Memory B cell (primary cell): ENCODE measurements at places on chromosomes 4 and X.

DNA sequence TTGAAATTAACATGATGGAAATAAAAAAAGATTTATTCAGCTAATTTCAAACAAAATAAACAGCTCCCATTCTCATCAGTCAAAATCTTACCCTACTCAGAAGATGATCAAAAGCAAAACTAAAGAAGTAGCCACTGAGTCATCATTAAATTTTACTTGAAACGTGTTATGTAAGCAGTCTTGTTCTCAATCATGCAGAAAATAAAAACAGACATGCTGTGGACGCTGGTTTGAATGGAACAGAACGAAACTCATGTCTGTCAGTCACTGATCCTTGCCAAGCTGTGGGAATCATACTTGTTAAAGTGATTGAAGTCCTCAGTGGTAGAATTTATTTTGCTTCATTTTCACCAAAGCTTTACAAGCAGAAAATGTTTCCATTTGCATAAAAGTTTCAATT lies 77.2 kb upstream of the TLR3 start:
- DNase-seq: no peak

DNA sequence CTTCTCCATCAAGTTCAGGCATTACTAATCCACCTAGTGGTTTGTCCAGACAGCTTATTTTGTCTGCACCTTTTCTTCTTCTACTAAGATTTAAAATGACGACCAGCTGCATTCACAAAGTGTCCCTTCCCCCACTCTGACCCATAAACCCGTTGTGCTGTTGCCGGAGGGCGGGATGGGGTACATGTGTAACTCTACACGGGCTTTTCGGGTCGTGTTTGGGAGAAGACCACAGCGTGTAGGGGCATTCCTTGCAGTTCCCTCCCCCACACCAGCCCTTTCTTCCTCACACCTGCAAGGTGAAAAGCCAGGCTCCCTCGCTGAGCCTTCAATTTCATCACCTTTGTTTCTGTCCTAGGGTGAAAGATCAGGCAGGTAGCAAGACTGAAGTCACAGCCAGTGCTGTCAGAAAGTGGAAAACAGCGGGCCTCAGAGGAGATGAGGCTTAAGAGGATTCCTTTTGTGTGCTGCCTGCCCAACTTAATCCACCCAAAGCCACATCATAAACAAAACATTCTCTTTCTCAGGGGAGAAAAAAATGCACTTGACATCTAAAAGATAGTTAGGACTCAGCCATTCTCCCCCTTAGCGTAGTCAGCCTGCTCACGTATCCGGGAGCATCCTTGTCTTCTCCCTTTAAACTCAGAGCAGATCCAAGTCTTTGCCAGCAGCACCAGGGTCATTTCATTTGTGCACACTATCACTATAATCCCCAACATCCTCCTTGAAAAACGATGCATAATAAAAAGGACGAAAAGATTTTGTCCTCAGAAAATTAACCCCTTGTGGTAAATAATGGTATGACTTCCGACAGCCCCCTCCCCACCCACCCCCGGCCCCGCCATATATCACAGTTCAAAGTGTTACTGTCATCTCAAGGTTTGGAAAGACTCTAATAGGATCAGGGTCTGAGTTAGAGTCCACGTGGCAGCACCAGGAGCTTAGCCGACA lies 599.0 kb downstream of the RAB28 start:
- DNase-seq: no peak

DNA sequence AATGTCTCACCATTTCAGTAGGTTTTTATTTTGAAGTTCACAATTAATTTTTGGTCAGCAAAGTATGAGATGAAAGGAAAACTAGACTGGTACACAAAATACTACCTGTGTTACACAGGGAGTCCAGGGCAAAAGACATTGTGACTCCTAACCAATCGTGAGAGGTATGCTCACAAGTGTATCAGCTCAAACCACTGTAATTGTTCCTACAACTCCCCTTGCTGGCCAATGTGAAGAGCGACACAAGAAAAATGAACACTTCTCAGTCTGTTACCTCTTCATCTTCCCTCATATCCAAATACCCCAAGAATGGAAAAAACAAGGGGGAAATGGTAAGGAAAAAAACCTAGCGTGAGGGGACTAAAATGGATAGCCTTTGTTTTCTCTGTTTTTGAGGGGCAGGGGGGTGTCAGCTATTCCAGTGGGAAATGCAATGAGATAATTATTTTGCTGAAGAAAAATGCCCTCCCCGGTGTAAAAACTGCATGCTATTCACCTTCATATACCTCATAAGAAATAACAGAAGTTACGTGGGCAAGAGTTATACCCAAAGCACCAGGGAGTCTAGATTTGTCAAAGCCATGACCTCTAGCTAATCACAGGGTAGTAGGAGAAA lies 30.6 kb upstream of the NSUN7 start:
- no peak for DNase-seq

DNA sequence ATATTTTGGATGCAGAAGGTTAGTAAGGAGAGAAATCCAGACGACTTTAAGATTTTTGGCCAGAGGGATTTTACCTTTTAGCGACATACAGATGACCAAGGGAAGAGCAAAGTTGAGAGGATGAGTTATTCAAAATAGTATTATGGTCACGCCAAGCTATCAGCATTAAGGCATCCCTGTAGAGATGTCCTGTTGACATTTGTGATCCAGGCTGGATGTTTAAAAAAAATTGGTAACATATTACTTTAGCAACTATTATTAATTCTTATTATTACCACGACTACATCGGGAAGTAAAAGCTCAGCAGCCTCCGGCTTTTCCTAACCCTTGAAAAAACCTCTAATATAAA lies 562 bp upstream of the OSTC start:
- DNase-seq: no peak

- DNase-seq: no peak
These were observed 283.6 kb downstream of the FRMPD4 start for GRCh38 chrX:12421918-12422317.

DNA sequence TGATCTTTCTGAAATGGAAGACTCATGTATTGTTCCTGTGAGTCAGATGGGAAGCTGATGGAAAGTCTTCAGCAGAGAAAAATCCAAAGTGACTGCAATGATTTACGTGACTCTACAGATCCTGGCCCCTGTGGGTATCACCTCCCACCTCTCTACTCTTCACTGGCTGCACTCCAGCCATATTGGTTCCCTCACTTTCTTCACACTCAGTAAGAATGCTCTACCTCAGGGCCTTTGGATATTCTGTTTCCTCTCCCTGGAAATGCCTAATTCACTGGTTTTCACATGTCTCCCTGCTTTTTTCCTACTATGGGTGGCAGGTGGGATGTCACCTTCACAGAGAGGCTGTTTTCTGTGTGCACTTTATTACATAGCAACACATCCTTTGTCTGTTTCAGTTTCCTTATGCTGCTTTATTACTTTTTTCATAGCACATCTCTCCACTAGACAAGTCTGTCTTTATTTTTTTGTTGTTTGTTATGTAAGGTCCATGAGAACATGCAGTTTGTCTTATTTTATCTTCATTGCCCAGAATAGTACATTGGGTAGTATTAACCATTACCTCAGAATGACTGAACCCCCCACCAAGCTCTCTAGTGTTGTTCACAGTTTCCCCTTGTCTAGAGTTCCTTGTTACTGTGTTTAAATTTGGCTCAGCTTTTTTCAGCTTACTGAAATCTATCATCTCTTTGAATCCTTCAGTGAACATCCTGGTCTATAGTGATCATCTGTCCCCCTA lies 57.6 kb upstream of the CLNK start:
- DNase-seq: no peak

DNA sequence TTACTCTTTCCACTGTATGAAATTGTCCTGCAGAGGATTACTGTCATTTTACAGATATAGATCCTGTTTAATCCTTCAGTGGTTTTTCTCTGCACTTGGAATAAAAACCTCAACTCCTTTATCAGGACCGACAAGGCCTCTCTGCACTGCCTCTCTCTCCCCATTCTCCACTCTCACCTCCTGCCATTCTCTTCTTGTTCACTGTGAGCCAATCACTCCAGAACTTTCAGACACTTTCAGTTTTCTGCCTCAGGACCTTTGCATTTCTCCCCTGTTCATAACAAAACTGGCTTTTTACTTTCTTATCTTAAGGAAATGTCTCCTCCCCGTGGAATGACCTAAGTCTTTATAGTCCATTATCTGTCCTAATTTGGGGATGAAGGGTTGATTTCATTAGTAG lies 137.3 kb downstream of the ELOVL6 start:
- no peak for DNase-seq

DNA sequence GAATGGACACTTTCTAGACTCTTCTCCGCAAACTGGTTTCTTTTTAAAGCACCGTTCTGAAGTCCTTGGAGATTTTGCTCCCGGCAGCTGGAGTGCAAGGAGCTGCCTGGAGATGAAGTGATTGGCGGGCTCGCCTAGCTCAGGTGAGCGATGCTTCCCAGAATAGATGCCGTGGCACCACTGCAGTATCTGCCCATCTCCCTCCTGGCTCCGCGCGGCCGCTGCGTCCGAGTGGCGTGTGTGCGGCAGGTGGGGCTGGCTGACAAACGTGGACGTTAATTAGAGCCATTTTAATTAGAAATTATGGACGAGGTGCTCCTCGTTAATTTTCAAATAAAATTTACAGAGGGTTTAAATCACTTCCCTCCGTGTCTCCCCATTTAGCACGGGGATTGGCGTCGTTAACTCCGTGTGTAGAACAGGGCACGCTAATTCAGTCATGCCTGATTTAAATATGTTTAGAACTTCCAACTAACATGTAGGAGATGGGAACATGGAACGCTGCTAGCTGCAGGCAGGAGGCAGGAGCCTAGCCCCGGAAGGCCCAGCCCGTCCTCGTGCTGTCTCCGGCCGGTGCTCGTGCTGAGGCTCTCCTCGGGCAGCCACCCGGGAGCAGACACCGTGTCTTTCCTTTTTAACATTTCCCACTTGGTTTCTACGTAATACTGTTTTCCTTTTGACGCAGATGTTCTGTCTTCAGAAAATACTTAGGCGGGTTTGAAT lies 11.6 kb downstream of the UVSSA start:
- no peak for DNase-seq

- no peak for DNase-seq
These were observed 58.1 kb upstream of the LNX1 start for GRCh38 chr4:53649357-53649756.

GRCh38 chr4:128604840-128605239 lies 204.7 kb upstream of the JADE1 start:
- DNase-seq: no peak

GRCh38 chr4:182600856-182601255 lies 316.3 kb downstream of the DCTD start:
- DNase-seq: no peak

GRCh38 chr4:3471886-3472285 lies 8.8 kb downstream of the DOK7 start:
- no peak for DNase-seq

DNA sequence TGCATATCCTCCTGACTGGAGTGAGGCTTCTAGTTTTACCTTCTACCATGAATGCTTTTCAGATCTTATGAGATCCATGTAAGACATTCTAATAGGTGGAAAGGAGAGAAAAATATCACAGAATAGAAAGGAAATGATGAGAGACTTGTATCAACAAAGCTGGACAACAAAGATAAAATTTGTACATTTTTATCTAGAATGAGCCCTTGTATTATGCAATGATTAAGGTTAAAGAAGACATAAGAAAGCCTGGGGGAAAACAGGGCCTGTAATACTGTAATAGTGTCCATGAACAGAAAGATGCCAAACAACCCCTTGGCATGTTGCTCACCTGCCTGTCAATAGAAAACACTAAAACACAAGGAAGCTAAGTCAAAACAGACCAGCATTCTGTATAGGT lies 44.2 kb upstream of the SCRG1 start:
- DNase-seq: no peak

GRCh38 chr4:19675172-19675811 lies 576.4 kb upstream of the SLIT2 start:
- DNase-seq: peak; percentile 2

GRCh38 chr4:160423879-160424451 lies 1321.1 kb downstream of the RAPGEF2 start:
- no peak for DNase-seq
